ENCODE measurements at places on chromosomes 1 and 21.

DNA sequence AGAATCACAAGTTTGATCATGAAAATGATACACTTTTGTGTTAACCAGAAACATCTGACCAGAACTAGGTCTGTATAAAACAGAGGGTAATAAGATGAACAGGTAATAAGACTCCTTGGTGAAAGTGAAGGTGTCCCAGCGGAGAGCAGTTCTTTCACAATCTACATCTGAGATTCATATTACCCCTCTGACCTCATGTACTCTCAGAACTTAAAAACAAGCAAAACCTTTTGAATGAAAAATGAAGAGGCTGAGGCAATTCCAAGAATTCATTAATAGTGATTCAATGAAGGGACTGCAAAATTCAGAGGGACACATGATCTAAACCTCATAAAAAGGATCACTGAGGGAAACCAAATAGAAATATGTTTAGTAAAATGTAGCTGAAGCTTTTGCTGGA, 10.9 kb upstream of the MPZL1 start:
- DNase-seq: no peak

GRCh38 chr21:29351691-29352090, 53.0 kb downstream of the BACH1 start:
- DNase-seq: no peak

- no peak for DNase-seq
Observed at GRCh38 chr1:54996869-54997710, 1.6 kb upstream of the BSND start.

DNA sequence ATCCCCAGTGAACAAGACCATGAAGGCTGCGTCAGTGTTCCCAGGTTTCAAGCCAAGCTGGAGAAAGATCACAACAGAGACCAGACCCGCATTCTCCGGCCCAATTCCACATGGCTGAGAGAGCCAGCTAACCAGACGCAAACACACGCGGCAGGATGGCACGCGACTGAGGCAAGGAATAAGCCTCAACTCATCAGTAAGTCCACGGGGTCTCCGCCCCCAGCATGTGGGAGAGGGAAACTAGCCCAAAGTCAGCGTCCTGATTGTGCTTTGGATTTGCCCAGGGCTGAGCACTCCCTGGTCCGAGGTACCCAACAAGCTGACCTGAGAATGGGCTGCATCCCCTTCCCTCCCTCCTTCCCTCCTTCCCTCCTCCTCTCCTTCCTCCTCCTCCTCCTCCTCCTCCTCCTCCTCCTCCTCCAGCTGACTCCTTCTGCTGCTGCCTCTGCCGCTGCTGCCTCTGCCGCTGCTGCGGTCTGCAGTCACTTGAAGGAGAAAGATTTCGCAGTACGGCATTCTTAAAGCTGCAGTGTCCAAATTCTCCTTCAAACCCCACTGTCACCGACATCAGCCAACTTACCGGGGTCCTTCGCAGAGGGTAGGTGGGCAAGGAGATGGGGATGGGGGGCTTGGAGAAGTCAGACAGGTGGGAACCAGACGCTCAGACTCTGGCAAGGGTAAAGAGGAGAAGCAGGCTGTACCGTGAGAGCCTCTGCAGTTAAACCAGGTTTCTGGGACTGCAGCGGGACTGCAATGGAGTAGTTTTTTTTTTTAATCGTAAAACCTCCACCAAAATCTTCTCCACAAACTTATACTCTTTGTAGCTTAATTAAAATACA, 33.0 kb upstream of the H6PD start:
- no peak for DNase-seq

DNA sequence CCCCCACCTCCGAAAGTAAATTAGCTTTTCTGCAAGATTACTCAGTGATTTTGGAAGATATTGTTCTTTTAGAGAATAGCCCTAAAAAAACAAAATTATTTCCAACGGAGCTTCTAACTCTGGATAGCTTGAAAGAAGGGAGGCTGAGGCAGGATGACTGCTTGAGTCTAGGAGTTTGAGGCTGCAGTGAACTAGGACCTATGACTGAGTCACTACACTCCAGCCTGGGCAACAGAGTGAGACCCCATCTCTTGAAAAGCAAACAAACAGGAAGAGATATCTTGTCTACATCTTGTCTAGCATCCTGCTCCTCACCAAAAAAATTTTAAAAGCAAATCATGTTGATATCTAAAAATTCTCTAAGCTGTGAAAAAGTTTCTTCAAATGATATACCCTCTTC, 42.2 kb upstream of the CPLANE2 start:
- DNase-seq: no peak

- no peak for DNase-seq
Observed at GRCh38 chr1:96472471-96472870, 249.1 kb upstream of the PTBP2 start.

GRCh38 chr1:33390542-33390941, 40.4 kb downstream of the PHC2 start:
- no peak for DNase-seq

DNA sequence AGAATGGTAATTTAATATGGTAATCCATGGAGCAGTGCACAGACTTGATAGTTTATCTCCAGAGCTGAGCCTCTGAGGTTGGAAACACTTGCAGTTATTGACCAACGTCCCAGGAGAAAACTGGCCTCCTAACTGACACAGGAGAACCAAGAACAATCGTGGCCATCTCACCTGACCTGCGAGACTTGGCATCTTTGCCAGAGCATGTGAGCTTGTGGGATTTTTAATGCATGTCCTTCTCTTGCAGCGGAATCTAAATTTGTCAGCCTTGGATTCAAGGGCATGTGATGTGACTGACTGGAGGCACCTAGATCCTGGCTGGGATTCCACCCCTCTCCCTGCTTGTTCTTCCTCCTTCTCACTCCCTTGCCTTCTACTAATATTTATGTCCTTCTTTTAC, 27.8 kb upstream of the SLC26A9 start:
- no peak for DNase-seq

- no peak for DNase-seq
Observed at GRCh38 chr1:58574816-58575215, 2.2 kb downstream of the TACSTD2 start.

DNA sequence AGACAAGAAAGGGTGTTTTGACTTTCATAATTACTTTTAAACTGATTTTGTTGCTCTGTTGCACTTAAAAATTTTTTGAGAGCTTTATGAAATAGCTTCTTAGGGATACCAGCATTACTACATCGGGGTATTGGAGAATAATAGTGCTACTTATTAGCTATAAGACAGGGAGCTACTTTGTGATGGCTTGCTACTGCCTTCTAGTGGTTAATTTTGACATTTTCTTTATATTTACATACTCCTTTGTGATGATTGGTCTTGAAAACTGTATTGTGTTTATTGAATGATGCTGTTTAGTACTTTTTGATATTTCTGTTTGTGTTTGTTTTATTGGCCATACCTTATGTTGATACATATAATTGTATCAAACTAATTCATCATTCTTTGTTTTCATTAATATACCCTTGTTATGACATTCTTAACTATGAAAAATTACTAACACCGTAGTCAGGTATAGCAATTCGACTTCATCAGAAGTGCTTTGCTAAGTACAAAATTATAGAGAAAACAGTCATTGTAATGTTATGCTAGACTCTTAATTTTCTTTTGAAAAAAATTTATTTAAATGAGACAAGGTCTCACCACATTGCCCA, 85.5 kb downstream of the CLIC4 start:
- DNase-seq: peak; percentile 10

GRCh38 chr1:232621050-232621449, 8.9 kb downstream of the SIPA1L2 start:
- DNase-seq: no peak

- DNase-seq: no peak
Observed at GRCh38 chr1:248404024-248404423, 1.2 kb downstream of the OR2T1 start.

All from amniotic stem cell (primary cell).